ENCODE measurements at places on chromosomes 12 and 14.
A peak's percentile ranks its signal among the peaks of the same experiment; 100 is the strongest.

DNA sequence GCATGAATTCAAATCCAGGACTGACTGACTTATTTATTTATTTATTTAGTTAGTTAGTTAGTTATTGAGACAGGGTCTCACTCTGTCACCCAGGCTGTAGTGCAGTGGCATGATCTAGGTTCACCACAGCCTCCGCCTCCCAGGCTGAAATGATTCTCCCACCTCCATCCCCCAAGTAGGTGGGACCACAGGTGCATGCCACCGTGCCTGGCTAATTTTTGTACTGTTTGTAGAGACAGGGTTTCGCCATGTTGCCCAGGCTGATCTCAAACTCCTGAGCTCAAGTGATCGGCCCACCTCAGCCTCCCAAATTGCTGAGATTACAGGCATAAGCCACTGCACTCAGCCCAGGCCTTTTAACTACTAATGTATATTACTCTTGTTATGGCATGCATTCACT lies 36.0 kb downstream of the BTG1 start:
- DNase-seq: no peak

DNA sequence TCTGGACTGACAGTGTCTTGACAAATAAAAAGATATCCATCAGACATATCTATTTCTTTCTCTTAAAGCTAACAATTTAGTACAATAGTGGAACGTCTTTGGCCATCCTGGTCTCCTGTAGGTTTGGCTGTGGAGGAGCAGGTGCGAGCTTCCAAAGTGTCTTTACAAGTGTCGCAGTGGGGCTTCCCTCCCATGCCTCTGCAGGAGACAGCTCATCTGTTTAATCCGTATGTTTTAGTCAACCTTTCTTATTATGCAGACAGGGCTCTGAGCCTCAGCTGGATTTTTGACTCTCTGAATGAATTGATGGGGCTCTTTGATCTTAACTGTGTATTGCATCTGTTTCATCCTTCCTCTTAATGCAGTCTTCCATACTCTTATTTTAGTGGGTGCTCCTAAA lies 57.5 kb downstream of the RMST start:
- DNase-seq: no peak

- no peak for DNase-seq
These were observed 4.0 kb downstream of the KIF26A start for GRCh38 chr14:104142136-104142945.

DNA sequence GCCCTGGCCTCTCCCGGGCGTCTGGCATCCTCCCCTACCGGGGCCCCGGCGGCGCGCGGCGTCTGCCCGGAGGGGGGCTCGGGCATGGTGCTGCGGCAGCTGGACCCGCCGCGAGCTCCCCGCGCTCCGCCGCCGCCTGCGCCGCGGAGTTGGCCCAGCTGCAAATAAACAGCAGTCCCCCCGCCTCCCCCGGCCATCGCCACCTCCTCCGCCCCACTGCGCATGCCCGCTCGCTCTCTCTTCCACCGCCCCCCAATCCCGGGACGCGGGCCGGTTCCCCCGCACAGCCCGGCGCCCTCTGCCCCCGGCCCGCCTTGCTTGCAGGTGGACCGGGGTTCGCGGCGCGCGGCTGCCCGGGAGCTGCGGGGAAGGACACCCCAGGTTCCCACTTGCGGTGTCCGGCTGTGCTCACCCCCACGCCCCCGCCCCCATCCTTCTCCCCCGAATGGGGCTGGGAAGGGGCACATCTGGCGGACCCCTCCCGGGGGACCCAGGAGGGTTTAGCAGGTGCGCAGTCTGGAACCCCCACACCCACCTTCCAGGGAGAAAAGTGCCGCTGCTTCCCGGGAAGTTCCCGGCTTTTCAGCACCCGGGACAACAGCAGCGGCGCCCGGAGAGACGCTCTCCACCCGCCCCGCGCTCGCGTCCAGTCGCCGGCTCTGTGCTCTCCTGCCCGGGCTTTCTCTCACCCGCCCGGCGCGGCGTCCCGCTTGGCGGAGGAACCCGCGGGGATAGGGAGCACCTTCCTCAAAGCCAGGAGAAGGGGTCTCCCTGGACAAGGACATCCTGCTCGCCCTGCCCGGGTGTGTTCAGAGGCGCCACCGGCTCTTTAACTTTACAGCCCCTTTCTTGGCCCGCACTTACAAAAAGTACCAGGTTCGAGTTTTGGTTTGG lies at the start of gene TMTC1:
TMTC1 (minus strand) TSS at position 170 of the 894 bp plus-strand sequence. CDS start 191 bp downstream, outside the sequence.
- DNase-seq: no peak

- no peak for DNase-seq
These were observed 170.2 kb upstream of the HMGA2 start for GRCh38 chr12:65653946-65654629.

DNA sequence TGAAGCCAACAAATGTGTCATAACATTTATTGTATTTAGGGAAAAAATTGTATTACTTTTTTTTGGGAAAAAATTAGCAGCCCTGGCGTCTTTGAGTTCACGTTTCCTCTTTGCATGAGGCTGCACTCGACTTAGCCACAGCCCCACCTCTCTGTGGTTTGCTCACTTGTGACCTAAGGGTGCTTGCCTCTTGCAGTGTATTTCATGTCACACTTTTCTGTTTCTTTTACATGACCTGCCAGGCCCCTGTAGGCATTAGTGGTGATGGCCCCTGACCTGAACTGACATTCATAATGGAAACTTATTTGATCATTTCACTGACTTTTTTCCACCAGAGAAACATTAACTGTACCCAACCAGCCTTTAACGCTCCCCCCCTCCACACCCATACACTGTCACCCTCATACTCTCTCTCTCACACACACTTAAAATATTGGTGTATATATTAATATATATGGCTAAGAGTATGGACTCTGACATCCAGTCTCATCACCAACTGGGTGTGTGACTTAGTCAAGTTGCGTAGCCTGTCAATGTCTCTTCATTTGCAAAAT lies 122.9 kb downstream of the PRKCH start:
- DNase-seq: peak; percentile 52

GRCh38 chr12:48027183-48028002 lies 23.1 kb upstream of the COL2A1 start:
- DNase-seq: no peak

DNA sequence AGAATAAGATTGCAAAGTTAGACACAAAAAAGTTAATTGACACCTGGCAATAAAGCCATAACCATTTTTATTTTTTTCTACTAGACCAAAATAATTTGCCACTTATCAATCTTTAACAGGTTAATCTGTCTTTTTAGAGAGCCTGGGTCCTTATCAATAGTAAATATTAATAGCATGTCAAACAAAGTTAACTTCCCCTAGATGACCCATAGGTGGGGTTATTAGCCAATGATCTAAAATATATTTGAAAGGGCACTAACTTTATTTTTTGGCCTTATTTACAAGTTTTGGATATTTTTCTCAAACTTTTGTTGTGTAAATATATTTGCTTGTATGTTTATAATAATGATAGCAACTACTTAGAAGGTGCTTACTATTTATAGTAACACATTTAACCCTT lies 3.9 kb downstream of the ANKRD33 start:
- DNase-seq: peak; percentile 17

DNA sequence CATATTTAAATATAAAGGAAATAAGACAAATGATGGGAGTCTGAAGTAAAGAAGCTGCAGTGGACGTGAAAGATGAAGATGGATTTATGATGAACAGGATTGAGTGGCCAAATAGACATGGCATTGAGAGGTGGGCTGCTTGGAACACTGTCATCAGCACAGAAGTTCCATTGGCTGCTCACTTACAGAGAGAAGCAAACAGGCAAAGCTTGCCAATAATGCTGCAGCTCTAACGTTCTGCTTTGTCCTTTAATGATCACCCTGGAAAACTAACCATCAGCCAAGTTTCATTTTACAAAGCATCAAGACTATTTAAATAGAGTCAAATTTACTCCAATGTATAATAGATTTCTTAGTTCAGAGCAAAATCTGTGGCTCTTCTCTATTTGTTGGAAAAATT lies 721.4 kb downstream of the TMTC2 start:
- no peak for DNase-seq

GRCh38 chr12:40469736-40470135 lies 222.5 kb upstream of the CNTN1 start:
- DNase-seq: no peak

GRCh38 chr12:14148489-14149270 lies 167.3 kb upstream of the GRIN2B start:
- no peak for DNase-seq

DNA sequence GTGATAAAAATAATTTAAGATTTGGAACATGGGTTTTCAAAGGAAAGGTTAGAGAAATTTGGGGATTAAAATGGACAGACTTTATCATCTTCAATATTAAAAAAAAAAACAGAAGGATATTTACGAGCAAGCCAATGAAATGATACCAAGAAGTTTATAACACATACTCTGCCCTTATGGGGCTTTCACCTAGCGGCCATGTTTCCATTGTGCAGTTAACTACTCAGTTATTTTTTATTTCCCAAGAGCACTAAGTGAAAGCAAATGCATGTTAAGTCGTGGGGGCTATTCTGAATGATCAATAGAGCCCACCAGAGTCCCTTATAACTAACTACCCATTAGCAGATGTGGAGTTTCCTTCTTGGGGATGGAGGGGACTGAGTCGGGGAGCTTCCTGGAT lies 53.9 kb downstream of the ETV6 start:
- no peak for DNase-seq

DNA sequence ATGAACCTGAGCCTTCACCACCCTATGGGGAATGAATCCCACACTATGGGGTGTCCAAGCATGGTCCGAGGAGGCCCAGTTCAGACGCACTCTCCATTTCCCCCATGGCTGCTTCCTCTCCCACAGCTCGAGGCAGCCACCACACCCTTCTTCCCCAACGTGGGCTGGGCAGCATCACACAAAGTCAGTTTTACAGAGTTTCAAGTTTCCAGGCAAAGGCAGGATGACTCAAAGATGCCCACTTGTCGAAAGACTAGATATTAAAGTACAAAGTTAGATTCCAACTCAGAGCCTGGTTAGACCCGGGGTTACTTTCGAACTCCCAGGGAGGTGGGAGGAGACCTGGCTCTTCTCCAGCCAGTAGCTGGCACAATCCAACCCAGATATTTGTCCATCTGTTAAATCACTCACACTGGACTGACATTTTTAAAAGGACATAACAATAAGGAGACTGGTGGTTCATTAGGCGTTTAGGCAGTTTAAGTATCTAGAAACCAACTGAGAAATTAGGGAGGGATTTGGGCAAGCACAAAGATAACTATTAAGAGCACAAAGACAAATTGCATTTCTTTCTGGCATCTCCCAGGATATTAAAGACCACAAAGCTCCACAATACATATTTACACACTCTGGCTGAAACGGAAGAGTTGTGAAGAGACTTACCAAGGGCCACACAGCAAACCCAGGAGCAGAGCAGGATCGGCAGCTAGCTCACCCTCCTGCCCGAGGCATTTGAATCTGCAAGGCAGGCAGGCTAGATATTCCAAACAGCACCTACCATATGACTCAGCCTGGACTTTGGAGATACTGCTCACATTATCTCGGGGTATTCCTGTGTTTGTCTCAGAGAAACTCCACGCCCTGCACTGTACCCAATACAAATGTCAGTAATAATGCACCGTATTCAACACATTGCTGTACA lies 34.8 kb downstream of the TMCC3 start:
- DNase-seq: peak; percentile 10

- no peak for DNase-seq
These were observed 315.8 kb upstream of the PRICKLE1 start for GRCh38 chr12:42905419-42905705.

DNA sequence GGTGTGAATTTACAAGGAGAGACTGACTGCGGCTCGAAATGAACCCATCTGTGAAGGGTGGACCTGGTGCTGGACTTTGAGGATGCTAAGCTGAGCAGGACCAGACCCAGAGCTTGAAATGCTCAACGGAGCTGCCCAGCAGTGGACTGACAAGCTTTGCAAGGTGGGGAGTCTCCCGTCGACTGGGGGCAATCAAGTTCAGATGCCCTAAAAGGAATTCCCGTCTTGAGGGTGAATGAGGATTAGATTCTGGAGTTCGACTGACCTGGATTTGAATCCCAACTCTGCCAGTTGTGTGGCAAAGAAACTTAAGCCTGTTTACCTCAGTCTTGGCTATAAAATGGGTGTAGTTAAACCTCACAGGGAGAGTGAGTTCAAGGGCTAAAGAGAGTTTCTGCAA lies 204.4 kb upstream of the LHX5 start:
- no peak for DNase-seq

GRCh38 chr12:541676-542324 lies 82.1 kb downstream of the B4GALNT3 start:
- DNase-seq: no peak

- DNase-seq: no peak
These were observed 83.2 kb upstream of the PWP1 start for GRCh38 chr12:107602446-107602845.

All from CD14-positive monocyte (primary cell).